ENCODE measurements at places on chromosomes 13 and 19. TPM values are rescaled to one million over a fixed set of nuclear protein-coding genes. Genes with fewer than 3 reads are reported as not detected.

TMPRSS9 gene
- total RNA-seq = not detected

UNC13A gene
- 0.13 TPM for total RNA-seq

SHFL gene
- total RNA-seq = 75.5 TPM

GRCh38 chr19:31331536-31331935, 17.7 kb downstream of the TSHZ3 start:
- no peaks in the 10 kb centered on the region for H3K4me1 ChIP-seq
- no peak for DNase-seq
- no peak overlapping the region for H3K27ac ChIP-seq
- peaks cover 13% of the 10 kb centered on the region for H3K27me3 ChIP-seq
- no peak overlapping the region for H3K4me3 ChIP-seq

DNA sequence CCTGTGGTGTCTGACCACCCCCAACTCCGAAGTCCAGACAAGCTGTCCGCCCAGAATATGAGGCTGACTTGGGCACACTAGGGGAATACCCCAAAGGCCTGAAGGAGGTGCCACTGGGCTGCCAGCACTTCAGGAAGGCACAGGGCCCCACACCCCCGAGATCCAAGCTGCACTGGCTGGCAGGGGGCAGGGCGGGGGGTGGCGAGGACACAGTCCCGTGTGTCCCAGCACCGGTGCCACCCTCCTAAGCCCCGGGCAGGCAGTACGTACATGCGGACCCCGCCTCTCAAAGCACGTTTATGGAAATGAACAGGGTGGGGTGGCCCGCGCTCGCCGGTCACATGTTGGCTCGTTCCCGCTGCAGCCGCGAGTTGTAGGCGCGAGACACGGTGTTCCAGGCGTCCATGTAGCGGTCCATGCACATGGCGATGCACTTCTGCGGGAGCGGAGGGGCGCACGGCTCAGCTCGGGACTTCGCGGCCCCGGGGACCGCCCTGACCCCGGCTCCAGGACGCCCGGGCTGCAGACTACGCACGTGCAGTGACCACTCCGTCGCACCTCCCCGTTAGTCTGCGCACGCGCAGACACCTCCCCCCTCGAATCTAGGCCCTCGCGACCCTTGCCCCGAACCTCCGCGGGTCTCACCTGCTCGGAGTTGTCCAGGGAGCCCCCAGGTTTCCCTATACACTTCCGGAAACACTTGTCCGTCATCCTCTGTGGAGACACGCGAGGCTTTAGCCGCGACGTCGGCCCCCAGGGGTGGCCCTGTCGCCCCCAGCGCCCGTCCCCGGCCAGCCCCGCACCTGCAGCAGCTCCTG, 566 bp downstream of the TIMM13 start:
- DNase-seq = no peak
- H3K4me1 ChIP-seq = peaks cover 8% of the 10 kb centered on the region

- H3K4me3 ChIP-seq = no peak overlapping the region
- H3K27ac ChIP-seq = no peak overlapping the region
- H3K4me1 ChIP-seq = no peaks in the 10 kb centered on the region
- DNase-seq = no peak
- peaks cover 36% of the 10 kb centered on the region for H3K27me3 ChIP-seq
These were observed 31.3 kb upstream of the HOMER3 start for GRCh38 chr19:18972301-18972811.

All from T-cell (primary cell).